ENCODE measurements at places on chromosomes 6 and 20.

- no peak for DNase-seq
Measured at GRCh38 chr20:1062334-1063010, 55.9 kb upstream of the PSMF1 start.

DNA sequence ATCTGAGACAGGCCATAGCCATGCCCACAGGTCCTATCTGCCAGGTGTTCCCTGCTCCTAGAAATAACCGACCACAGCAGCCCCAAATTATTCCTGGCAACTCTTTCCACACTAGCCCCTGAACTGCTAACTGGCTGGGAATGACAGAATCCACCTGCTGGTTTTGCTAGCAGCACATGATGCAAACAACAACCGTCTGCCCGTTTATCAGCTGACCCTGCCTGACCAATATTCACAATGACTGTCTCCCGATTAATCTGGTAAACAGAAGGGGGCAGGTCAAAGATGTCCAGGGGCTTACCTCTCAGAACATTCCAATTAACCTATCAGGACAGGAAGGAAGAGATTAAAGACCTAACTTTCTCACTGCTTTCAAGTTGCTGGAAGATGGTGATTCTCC is 101.5 kb downstream of the NRSN1 start:
- DNase-seq, result no peak

GRCh38 chr6:169803816-169804340 is 52.5 kb downstream of the ERMARD start:
- no peak for DNase-seq

DNA sequence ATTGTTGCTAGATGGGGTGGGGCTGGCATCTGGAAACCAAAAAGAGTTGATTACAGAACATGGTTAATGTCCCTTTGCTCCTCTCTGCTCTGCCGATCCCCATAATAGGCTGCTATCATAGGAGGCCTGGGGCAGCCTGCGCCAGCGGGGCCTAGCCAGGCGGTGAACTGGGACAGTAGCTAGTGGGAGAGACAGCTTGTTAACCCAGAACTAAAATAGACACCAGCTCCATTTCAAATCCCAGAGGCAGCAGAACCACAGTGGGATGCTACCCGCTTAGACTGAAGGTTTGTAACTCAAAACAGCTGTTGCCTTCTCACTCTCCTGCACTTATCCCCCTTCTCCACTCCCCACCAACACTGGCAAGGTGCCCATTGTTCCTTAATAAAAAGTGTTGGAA is 98.5 kb downstream of the SSR1 start:
- DNase-seq, result no peak

- DNase-seq, result no peak
Measured at GRCh38 chr6:111870051-111870741, 3.1 kb downstream of the FYN start.

DNA sequence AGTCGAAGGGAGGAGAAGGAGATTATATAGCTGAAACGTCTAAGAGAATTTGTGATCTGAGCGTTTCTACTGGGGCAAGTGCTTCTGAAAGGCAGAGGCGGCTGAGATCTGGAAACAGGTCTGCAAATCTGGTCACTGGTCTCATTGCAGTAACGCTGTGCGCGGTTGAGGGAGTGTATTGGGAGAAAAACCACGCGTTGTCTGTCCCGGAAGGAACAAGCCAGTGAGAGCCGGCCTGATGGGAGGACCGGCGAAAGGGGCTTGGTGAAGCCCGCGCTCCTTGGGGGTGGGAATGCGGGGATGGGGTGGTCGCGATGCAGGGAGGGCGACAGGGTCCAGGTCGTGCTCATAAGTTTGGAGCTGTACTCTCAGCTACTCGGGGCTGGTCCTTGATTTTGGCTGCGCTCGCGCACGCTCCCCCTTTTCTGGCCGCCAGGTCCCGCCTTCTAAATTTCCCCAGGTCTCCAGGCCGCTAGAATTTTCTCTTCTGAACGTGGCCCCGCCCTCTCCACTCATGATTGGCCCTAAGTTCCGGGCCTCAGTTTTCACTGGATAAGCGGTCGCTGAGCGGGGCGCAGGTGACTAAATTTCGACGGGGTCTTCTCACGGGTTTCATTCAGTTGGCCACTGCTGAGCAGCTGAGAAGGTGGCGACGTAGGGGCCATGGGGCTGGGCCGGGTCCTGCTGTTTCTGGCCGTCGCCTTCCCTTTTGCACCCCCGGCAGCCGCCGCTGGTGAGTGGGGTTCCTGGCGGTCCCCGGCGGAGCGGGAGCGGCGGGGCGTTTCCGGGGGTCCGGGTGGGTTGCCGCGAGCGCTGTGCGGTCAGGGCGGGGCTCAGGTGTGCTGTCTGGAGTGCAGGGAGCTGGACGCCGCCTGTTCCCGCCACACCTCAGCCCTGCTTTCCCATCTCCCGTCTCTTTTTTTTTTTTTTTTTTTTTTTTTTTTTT is at the start of gene MICB:
Gene MICB (plus strand): TSS at position 615 of the 946 bp plus-strand sequence. CDS start 49 bp downstream, at position 664.
- DNase-seq, result peak; percentile 62

- no peak for DNase-seq
Measured at GRCh38 chr6:36071281-36071680, 43.7 kb downstream of the MAPK14 start.

- DNase-seq, result no peak
Measured at GRCh38 chr6:109197061-109197460, 101.8 kb downstream of the CEP57L1 start.

GRCh38 chr20:19423097-19423899 is 210.9 kb downstream of the SLC24A3 start:
- no peak for DNase-seq

DNA sequence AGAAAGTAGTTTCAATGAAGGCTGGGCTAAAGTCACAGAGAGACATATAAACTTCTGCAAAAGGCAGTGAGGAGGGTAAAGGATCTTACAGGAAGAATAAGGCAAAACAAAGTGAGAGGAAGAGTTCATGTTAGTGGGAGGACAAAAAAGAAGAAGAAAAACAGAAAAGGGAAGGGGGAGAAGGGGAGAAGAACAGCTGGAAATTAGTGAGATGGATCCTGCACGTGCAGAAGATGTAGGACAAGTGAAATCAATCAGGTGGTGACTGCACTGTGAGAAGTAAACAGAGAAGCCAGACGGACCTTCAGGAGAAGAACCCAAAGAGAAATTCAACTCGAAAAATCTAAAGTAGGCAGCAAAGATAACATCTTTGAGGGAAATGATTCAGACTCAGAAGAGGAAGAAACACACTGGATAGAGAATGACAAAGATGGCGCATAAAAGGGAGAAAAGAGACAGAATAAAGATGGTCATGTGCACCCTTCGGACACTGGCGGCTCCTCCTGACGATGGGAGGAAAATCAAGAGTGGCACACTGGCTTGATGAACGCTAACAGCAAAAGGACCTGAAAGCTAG is 105.9 kb downstream of the MYB start:
- DNase-seq, result no peak

DNA sequence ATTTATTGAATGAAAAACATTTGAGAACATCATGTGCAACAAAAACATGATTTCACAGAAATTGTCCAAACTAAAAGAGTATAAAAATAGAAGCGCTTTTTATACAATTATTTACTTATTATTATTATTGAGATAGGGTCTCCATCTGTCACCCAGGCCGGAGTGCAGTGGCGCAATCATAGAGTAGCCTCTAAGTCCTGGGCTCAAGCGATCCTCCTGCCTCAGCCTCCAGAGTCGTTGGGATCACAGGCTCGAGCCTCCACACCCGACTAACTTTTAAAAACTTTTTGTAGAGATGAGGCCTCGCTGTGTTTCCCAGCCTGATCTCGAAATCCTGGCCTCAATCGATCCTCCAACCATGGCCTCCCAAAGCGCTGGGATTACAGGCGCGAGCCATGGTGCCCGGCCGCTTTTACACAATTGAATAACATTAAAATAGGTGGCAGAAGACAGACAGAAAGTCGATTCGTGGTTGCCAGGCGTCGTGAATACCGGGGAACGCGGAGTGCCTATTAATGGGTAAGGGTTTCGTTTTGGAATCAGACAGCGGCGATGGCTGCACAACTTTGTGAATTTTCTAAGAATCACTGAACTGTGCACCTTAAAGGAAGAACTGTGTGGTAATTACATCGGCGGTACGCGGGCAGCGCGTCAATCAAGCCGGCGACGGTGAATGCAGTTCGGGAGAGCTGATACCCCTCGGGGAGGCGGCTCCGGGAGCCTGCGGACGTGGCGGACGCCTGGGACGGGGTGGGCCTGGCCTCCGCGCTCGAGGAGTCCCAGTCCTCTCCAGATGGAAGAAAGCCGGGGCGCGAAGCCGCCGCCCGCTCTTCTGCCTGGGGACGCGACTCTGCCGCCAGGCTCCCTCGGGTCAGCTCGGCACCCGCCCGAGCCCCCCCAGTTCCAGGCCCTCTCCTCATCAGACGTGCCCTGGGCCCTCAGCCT is 807 bp downstream of the TBC1D20 start:
- peak; percentile 65 for DNase-seq

GRCh38 chr6:131787079-131787478 is 20.7 kb upstream of the ENPP1 start:
- DNase-seq, result peak; percentile 27

DNA sequence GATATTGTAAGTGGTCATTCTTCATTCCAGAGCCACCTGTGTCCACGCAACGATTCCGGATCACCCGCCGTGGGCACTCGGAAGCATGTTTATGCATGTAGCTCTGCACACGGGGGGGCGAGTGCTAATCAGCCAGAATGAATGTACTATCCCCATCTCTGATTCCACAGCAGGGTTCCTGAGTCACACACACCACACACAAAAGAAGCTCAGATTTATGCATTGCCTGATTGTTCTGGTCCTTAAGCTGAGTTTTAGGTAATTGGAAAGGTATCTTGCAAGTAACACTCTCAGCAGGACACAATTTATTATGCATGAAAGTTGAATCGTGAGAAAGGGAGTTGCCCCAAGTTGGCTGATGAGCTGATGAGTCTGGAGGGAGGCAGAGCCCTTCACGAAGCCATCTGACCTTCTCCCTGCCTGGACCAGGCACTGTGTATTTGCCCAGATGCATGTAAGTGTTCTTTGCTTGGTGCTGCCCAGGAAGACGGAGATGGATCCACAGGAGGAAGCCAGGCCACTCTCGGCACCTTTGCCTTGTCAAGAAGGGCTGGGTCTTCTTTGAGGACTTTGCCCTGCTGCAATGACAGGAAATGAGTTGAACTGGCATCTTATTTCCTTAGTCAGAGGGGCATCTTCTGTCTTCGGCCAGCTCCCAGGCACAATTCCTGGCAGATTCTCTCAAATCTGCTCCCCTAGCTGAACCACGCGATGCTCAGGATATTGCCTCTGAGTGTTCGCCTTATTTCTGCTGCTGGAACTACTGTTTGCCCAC is 141.1 kb downstream of the SYNDIG1 start:
- DNase-seq, result no peak

DNA sequence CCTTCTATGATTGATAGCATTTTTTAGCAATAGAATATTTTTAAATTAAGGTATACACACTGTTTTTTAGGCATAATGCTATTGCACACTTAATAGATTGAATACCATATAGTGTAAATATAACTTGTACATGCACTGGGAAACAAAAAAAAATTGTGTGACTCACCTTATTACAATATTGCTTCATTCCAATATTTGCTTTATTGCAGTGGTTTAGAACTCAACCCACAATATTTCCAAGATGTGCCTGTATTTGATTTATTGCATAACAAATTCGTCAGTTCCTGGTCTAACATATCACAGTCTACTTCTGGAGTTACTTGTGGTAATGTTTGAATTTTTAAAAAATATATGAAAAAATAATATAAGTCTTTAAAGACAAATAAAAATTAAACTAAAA is 41.9 kb upstream of the DEFB112 start:
- peak; percentile 10 for DNase-seq

- peak; percentile 6 for DNase-seq
Measured at GRCh38 chr20:50014570-50015562, 32.1 kb downstream of the SNAI1 start.

DNA sequence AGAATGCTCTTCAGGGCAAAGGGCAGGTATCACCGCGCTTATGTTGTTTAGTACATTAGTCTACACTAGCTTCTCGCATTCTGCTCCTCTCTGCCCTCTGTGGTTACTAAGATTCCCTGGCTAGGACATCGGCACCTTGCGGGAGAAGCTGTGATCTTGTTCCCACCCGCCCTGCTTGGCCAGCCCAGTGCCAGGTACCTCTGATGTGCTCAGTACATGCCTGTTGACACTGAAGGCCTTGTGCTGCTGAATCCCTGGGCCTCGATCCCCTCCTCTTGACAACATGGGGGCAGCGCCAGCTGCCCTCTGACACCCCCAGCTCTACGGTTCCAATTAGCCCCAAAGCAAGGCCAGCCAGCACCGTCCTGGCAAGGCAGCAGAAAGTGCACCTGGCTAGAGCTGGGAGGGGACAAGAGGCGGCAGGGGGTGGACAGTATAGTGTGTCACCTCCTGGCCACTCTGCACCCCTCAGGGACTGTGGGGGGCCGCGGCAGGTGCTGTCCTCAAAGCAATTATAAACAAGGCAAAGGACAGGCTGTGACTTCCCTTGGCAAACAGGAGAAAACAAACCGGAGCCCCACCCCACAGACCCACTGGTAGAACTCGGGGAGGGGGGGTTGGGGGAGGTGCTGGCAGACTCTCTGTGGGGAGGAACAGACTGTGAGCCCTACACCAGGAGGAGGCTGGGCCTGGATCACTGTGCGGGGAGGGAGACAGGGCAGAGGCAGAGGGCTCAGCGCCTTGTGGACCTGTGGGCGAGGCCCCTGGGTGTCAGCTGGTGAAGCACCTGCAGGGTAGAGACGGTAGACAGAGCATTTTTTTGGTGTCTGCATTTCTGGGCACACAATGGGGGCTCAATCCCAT is 7.1 kb downstream of the TFEB start:
- DNase-seq, result no peak

DNA sequence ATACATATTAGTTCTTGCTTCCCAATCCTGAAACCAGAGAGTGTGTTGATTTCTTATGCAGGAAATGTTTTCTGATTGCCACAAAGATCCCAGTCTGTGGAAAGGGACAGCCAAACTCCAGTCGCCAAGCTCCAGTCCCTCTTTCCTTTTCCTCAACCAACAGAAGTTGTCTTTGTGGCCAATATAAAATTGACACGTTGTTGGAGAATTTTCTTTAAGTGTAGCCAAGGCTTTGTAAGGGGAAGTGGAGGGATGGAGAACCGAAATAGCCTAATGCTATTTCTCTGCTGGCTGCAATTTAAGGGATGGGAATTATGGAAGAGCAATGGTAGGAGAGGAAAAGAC is 5.4 kb downstream of the ADGRB3 start:
- no peak for DNase-seq

DNA sequence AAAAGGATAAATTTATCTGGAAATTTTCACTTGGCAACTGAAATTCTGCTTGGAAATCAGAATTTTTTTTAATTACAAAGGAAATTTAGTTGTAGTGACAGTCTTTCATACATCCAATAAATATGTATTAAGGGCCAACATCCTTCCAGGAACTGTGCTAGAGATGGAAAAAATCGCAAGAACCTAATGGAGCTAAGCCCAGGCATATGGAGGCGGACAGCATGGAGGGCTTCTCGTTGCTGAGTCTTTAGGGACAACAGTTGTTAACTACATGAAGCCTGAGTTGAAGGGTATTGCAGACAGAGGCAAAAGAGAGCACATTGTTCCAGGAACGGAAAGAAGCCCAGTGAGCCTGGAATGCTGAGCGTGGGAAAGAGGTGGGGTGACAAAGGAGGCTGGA is 208.9 kb downstream of the IBTK start:
- DNase-seq, result no peak

DNA sequence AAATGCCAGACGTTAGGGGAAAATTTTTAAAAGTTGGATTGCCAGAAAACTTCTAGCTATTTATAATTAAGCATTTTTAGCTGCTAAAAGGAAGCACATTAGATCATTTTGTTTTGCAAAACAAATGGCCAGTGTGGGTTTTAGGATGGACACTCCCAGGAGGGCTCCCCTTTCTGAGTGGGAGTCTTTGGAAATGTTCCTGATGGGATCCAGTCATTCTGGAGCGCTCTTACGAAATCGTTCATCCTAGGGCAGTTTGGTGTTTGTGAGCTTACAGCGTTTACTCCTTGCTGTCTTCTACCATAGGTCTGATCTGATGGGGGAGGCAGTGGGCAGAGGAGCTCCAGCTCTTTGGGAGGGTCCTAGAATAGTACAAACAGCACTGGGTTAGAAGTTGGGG is 14.7 kb downstream of the GNAS start:
- peak; percentile 40 for DNase-seq
